ENCODE measurements at places on chromosomes 13 and 19. TPM values are rescaled to one million over a fixed set of nuclear protein-coding genes. Genes with fewer than 3 reads are reported as not detected.

GRCh38 chr19:18896421-18896841, 473 bp upstream of the CERS1 start:
- no peak for DNase-seq

DNA sequence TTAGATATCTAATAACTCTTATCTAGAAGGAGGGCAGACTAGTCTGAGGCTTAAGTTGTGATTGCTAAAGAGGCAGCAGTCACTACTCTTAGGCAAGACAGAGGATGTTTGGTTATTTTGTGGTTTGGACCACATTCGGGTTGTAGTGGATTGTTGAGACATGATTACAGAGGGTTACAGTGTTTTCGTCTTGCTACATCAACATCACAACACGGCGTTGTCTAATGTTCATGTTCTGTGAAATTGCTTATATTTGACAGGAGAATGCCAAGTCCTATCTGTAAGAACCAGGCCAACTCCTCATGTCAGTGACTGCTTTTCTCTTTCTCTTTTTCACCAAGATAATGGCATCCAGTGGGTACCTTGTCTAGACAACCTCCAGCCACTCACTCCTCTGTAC, 16.8 kb upstream of the TM9SF2 start:
- no peak for DNase-seq

DNA sequence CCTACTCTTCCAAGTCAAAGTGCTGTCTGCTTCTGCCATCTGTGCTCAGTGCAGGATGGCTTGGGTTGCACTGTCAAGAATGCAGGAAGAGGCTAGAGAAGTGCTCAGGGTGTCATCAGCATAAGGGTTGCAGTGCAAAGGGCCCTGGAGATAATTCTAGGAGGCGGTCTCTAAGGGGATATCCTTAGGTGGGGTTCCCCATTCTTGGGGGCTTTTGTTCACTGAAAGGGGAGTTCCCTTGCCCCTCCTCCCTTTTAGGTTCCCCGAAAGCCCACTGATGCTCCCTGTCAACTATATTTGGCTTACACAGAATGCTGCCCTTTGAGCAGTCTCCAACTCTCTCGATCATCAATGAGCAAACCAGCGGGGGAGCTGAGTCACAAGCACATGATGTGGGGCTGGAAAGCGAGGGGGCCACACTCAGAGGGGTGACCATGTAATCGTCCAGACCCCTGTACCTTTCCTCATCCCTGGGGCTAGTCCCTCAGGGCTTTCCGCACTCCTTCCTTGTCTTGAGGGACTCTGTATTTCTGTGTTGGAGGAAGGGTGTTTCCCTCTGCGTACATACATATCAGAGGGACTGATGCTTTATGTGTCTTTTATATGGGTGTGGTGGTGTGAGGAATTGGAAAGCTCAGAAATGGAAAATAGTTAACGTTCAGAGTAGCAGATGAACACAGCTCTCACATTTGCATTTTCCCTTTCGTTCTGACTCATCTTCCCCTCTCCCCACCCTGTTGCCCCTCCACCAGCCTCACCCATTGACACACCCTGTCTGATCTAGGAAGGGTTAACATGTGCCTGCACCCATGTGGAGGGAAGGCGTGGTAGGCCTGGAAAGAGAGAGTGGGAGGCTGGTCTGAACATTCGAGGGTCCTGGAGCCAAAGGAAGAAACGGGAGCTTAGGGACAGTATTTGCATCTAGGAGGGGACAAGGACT, 6.7 kb downstream of the ZBTB32 start:
- no peak for DNase-seq

- DNase-seq, result no peak
Measured at GRCh38 chr13:76871432-76871831, 14.8 kb downstream of the KCTD12 start.

Gene GRIK5
- 16.2 TPM for total RNA-seq

- DNase-seq, result no peak
Measured at GRCh38 chr19:33668968-33669367, 47.2 kb downstream of the CHST8 start.

All from kidney (tissue), 22 donors.